ENCODE measurements at places on chromosomes 12 and 14.
A peak's percentile ranks its signal among the peaks of the same experiment; 100 is the strongest.

GRCh38 chr12:4346931-4347330, 25.9 kb downstream of the TIGAR start:
- DNase-seq = no peak

- DNase-seq = no peak
Observed at GRCh38 chr12:10301103-10301502, 6.6 kb upstream of the KLRD1 start.

GRCh38 chr14:52876311-52876710, 74.5 kb downstream of the FERMT2 start:
- DNase-seq = peak; percentile 56

DNA sequence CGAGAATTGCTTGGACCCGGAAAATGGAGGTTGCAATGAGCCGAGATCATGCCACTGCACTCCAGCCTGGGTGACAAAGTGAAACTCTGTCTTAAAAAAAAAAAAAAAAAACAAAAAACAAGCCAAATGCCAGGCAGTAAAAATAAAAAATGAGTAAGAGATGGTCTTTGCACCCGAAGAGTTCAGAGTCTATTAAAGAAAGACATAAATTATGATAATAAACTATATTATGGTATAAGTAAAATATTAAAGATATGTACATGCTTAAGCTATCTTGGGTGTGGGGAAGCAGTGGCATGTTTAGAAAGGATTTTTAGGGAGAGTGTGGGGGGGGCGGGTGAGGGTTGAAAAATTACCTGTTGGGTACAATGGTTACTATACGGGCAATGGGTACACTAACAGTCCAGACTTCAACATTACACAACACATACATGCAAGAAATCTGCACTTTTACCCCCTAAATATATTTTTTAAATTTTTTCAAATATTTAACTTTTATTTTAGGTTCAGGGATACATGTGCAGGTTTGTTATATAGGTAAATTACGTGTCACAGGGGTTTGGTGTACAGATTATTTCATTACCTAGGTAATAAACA, 99.3 kb downstream of the EEA1 start:
- no peak for DNase-seq

- DNase-seq = peak; percentile 21
Observed at GRCh38 chr12:39329018-39329417, 113.9 kb downstream of the KIF21A start.

- peak; percentile 44 for DNase-seq
Observed at GRCh38 chr12:3097186-3097804, 20.1 kb downstream of the TSPAN9 start.

DNA sequence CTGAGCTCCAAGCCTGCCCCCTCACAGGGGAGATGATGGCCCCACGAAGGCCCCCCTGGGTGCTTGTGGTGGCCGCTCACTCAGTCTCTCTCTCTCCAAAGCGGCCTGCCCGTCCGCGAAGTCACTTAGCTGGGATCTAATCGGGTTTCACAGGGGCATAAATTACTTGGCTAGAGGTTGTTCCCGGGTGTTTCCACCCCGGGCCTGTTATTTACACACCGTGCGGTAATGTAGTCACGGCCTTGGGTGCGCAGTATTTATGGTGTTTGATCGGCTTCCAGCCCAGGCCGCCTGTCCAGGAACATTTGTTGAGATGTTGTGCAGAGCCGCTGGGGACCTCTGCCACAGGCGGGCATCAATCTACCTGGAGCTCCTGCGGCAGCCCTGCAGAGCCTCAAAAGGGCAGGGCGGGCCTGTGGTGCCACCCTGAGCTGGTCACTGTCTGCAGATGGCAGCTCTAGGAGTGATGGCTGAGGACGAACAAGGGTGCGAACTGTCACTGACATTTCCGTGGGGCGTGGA, 91.2 kb downstream of the KIF26A start:
- no peak for DNase-seq

- DNase-seq = no peak
Observed at GRCh38 chr12:4567073-4567881, 5.3 kb downstream of the DYRK4 start.

DNA sequence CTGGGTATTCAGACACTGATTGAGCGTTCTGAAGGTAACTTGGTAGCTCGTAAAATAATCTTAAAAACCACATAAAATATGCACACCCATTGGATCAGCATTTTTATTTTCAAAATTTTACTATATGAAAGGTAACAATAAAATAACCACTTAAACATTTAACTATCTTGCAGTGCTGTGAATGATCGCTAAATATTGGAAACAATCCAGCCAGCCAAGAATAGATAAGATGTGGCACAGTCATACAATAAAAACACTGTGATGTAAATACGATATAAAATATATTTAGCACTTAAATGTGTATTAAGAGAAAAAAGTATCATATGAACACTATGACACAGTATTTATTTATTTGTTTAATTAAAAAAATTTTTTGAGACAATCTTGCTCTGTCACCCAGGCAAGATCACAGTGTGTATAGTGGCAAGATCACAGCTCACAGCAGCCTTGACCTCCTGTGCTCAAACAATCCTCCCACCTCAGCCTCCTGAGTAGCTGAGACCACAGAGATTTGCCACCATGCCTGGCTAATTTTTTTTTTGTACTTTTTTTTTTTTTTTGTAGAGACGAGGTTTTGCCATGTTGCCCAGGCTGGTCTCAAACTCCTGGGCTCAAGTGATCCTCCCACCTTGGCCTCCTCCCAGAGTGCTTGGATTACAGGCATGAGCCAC, 39.4 kb downstream of the SDR9C7 start:
- DNase-seq = no peak

GRCh38 chr12:129075460-129076208, 222.4 kb downstream of the GLT1D1 start:
- DNase-seq = no peak

GRCh38 chr12:32988982-32989381, 92.4 kb upstream of the PKP2 start:
- no peak for DNase-seq

DNA sequence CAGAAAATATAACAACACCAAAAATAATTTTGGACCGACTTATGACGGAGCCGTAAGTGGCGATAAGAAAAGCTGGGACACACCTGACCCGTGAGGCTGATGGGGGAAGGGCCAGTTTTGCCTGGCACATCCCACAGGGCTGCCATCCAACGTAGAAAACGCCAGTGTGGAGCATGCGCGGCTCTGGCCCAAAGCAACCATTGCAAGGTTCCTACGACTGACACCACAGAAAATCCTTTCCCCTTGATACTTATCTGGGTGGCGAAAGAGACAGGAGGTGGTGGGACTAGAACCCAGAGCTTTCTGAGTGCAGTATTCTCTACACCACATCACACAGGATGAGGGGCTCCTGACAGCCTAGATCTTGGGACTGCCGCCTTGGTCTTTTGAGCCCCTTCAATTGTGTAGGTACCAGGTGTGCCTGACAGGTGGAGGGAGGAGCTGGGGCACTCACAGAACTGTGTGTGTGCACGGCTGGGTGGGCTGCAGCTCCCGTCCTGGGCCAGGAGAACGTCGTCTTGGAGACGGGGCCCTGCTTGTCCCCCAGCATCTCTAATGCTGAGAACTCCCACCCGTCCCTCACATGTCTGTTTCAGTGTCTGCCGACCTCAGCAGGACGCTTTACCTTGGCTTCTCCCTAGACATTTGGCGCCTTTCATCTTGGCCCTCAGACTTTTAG, 17.4 kb upstream of the CACNA2D4 start:
- DNase-seq = no peak

- no peak for DNase-seq
Observed at GRCh38 chr14:94752591-94753436, 17.1 kb downstream of the GSC start.

GRCh38 chr12:6104027-6104426, 20.4 kb downstream of the VWF start:
- DNase-seq = peak; percentile 38

Measured in fibroblast of skin of abdomen (primary cell).